Epithelial cell of umbilical artery (primary cell): ENCODE measurements at places on chromosomes 1 and 21. TPM values are rescaled to one million over a fixed set of nuclear protein-coding genes. Genes with fewer than 3 reads are reported as not detected.

Gene KCNJ9
- total RNA-seq = not detected in 2 replicates

Gene TRIM63
- total RNA-seq = not detected in 2 replicates

Gene MAP3K7CL
- total RNA-seq = 3.5 and 3.6 TPM in 2 replicates

Gene BSND
- total RNA-seq = not detected in 2 replicates

Gene RAB7B
- total RNA-seq = 0.15 TPM in 1 of 2 replicates, not detected in the other

Gene FHAD1
- under 0.01 and 0.91 TPM in 2 replicates for total RNA-seq
